ENCODE measurements at places on chromosomes 16 and 17.

DNA sequence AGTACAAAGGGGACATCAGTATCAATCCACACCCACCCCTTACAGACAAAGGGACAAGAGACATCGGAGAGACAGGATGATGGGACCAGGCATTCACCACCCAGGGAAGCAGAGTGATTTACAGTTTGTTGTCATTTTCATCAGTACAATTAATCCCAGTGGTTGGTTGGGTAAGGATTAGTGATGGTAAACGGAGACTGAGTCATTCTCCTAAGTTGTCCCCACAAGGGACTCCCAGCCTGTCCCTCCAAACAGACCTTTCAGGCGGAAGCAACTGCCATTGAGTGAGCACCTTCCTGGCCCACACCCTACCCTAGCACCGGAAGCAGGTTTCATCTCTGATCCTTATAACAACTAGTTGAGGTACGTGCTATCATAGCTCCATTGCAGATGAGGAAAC is 11.2 kb downstream of the PPL start:
- DNase-seq = no peak
- H3K4me3 ChIP-seq = no peak overlapping the region
- H3K27ac ChIP-seq = no peak overlapping the region
- no peaks in the 10 kb centered on the region for H3K36me3 ChIP-seq
- H3K27me3 ChIP-seq = no peaks in the 10 kb centered on the region

DNA sequence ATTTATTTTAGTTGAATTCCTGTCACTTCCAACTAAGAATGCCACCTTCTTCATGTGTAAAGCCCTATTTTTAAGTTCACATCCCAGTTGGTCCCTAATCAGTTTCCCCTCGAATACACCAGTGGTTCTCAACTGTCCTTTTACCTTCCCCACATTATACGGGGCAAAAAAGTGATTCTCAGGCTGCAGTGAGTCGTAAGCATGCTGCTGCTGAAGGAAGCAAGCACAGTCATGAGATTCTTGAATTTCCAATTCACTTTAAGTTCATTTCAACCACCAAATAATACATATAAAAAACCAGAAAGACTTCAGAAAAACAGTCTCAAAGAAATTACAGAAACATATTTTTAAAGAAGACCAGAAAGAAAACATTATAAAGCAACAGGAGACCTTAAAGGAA is 47.9 kb downstream of the UBE2G1 start:
- H3K4me1 ChIP-seq = peaks cover 26% of the 10 kb centered on the region
- H3K27me3 ChIP-seq = no peaks in the 10 kb centered on the region
- DNase-seq = no peak
- no peak overlapping the region for H3K27ac ChIP-seq
- H3K36me3 ChIP-seq = no peaks in the 10 kb centered on the region

DNA sequence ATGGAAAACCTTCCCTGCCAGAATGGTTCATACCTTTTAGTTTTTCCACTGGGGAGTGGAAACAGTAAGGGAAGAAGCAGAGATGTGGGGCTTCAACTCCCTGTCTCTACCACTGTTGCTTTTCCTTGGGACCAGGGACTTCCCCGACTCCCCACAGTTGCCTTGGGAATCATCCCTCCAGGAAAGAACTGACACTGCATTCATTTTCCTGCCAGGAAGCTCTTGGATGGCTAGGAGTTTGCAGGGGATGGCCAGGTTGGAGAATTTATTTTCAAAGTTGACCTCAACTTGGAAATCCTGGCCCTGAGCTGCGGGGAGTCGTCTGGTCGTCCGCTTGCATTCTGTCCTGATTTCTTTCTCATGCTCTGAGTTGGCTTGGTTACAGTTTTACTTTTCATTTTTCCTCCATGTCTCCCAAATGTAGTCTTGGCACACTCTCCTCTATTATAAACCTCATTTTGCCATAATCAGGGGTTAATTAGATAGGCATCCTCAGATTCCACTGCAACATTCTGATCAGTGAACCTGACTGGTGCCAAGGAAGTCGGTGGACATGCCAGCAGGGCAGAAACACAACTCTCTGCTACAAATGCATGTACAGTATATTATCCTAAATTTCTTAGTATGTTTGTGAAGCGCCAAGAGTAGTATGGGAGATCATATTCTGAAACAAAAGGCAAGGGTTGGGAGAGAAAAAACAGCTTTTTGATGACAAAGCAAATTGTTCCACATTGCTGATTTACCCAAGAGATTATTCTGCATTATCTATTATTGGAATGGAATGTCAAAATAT is 220.5 kb upstream of the XYLT1 start:
- no peaks in the 10 kb centered on the region for H3K4me1 ChIP-seq
- H3K36me3 ChIP-seq = no peaks in the 10 kb centered on the region
- no peak overlapping the region for H3K4me3 ChIP-seq
- no peaks in the 10 kb centered on the region for H3K27me3 ChIP-seq
- DNase-seq = no peak

GRCh38 chr17:69231521-69231920 is 2.9 kb upstream of the ABCA10 start:
- H3K27me3 ChIP-seq = no peaks in the 10 kb centered on the region
- no peaks in the 10 kb centered on the region for H3K4me1 ChIP-seq
- no peak overlapping the region for H3K27ac ChIP-seq
- H3K36me3 ChIP-seq = no peaks in the 10 kb centered on the region
- DNase-seq = no peak

DNA sequence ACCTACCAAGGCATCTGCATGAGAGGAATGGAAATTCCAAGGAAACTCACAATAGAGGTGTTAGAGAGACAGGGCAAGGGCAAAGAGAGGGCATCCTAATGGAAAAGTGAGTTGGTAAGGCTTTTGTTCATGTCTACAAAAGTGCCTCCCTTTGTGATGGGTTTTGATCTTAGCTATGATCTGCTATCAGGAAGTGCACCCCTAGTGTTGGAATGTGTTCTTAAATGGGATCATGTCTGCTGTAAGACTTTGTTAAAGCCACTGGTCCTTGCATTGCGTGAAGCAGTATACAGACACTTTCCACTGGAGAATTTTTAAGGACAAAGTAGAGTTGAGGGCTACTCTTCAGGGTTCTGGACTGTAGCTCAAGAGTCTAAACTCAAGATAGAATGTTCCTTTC is 92.0 kb downstream of the MAP2K6 start:
- no peaks in the 10 kb centered on the region for H3K36me3 ChIP-seq
- H3K4me3 ChIP-seq = no peak overlapping the region
- H3K27me3 ChIP-seq = no peaks in the 10 kb centered on the region
- H3K4me1 ChIP-seq = no peaks in the 10 kb centered on the region

Measured in CD4-positive, alpha-beta memory T cell (primary cell).